ENCODE measurements at places on chromosomes 4 and X.

DNA sequence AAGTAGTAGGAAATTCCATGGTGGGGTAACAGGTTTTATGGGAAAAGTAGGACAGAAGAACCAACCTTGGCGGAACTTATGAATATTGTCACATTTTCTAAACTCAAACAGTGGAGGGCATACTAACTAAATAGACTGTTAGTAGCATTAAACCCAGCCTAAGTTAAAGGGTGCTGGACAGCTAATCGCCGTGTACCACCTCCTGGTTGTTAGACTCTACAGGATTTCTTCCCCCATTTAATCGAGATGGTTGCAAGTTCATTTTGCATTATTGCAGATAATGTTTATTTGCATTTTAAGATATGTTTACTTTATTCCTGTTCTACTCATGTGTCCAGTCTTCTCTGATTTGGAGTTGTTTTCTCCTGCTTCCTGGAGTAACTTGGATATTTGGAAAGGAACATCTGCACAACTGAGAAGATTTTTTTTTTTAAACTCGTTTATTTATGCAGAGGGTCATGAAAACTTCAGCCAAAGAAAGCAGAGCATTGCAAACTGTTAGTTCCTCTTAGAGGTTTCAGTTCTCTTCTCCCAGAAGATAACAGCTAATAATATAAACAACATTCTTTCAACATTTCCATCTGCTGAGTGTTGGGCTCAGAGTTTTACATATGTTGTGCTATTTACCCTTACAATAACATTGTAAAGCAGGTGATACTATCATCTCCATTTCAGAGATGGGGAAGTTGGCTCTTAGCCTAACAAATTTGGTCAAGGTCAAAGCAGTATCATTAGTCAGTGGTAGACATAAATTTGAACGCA lies 51.5 kb upstream of the TBC1D9 start:
- no peak for DNase-seq

- DNase-seq: no peak
Observed at GRCh38 chrX:19606902-19607301, 91.6 kb upstream of the MAP3K15 start.

GRCh38 chr4:67980512-67980911 lies 17.2 kb upstream of the TMPRSS11A start:
- no peak for DNase-seq

DNA sequence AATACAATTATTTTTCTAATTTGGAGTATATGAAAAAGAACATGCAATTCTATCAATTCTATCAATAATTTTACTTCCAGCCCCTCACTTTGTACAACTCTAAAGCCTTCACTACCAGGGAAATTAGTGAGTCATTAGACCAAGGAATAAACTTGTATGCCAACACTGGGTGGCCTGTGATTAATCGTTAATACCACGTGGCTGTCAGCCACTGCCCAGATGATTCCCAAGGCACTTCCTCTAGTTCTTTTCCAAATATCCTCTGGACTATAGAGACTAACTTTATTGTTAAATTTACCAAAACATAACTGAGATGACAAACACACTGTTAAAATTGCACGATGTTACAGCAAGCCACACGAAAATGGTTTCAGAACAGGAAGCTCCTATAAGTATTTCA lies 45.7 kb downstream of the MID1 start:
- no peak for DNase-seq

DNA sequence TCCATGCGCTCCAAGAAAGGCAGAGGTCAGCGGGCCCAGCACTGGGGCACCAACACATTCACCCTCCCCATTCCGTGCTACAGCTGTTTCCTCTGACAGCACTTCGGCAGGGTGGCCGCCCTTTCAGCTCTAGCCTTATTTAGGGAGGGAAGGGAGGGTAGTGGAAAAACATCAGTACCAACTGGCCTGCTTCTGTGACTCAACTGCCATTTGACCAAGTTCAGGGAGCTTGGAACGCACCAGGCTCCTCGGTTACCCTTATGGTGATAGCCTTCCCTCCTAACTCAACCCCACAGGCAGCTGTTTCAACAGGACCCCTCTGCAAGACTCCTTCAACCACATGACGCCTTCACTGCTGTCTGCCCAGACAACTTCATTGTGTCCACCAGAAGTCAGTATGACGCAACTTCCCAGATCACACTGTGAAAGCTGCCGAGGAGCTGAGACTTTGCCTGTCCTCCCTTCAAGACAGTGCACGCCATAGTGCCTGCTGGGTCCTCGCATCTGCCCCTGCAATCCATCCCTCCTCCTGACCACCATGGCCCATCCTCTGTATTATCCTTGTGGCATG lies 132.2 kb downstream of the AFAP1 start:
- peak; percentile 44 for DNase-seq

DNA sequence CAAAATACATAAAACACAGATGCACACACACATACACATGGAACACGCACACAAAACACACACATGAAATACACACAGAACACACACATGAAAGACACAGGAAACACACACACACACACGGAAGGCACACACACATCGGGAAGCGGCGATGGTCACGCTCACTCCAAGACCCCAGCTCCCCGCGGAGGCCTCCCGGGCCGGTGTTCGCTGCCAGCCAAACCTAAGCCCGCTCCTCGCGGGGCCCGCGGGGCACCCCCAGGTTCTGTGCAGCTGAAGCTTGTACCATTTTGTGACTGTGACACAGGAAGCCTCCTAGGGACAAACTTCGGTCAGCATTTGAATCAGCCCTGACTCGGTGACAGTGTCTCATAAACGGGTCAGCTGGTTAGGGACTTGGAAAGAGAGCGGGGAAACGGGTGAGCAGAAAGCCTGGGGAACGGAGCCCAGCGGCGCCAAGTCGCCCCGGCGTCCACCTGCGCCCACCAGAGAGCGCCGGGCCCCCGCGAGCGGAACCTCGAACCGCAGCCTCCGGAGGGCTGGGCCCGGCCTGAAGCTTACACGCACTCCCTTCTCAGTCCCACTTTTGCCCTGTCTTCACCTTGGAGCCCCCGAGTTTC lies 32.1 kb downstream of the F11 start:
- DNase-seq: peak; percentile 55

- no peak for DNase-seq
Observed at GRCh38 chr4:22512306-22512705, 3.6 kb downstream of the ADGRA3 start.

DNA sequence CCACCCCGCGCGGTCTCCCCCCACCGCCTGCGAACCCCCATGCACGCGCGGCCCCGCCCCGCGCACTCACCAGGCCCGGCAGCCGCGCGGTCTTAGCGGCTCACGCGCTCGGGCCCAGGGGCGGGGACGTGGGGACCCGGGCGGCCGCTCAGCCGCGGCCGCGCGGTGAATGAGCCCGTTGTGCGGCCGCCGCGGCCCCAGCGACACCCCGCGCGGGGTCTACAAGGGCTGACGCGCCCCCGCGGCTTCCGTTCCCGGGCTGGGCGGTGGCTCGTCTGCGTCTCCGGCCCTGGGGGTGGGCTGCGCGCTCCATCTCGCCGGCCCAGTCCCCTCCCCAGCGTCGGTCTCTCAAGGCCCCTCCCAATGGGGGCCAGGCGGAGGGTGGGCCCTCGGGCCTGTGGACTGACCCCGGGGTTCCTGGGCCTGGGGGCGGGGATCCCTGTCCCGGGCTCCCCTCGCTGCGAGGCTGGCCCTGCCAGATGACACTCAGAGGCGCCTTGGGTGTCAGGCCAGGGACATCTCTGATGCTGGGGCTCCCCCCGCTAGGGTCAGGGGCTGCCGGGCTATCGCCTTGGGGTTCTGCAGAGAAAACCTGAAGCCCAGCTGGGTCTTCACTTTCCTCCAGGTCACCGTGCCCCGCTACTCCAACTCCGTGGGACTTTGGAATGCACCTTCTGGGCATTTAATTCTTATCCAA lies 4.3 kb upstream of the SLC26A1 start:
- no peak for DNase-seq

- no peak for DNase-seq
Observed at GRCh38 chrX:23820235-23820782, 37.3 kb downstream of the SAT1 start.

GRCh38 chrX:148874636-148875246 lies 374.3 kb downstream of the AFF2 start:
- no peak for DNase-seq

- DNase-seq: no peak
Observed at GRCh38 chr4:157121401-157121800, 45.5 kb downstream of the GLRB start.

DNA sequence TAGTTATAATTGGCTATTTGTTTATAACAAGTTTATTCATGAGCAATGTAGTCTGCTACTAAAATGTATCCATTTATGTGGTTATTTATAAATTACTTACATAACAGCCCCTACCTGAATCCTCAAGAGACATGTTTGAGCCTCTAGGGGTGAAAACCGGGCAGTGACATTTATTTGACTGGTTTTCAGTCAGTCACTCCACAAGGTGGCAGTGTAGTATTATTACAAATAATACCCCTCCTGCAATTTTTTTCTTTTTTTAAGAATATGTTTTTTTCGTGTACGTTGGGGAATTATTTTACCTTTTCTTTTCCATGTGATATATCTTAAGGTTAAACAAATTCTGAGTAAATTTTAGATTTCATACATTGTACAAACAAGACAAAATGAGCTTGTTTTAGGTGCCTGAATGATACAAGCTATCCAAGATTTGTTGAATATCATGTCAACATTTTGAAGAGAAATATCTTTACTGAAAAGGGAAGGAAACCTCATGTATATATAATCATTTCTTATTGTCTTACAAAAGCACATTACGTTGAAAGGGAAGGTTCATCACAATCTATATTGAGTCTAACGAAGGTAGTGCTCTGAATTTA lies 598.7 kb upstream of the TECRL start:
- DNase-seq: peak; percentile 60

- no peak for DNase-seq
Observed at GRCh38 chrX:15299941-15300851, 15.2 kb downstream of the ASB11 start.

GRCh38 chr4:156656896-156657295 lies 314.7 kb downstream of the PDGFC start:
- no peak for DNase-seq

- no peak for DNase-seq
Observed at GRCh38 chr4:152972821-152973628, 36.9 kb downstream of the FHDC1 start.

GRCh38 chr4:45518832-45519231 lies 605.0 kb downstream of the GABRG1 start:
- DNase-seq: no peak

- peak; percentile 79 for DNase-seq
Observed at GRCh38 chr4:184648313-184649025, 778 bp downstream of the CASP3 start.

DNA sequence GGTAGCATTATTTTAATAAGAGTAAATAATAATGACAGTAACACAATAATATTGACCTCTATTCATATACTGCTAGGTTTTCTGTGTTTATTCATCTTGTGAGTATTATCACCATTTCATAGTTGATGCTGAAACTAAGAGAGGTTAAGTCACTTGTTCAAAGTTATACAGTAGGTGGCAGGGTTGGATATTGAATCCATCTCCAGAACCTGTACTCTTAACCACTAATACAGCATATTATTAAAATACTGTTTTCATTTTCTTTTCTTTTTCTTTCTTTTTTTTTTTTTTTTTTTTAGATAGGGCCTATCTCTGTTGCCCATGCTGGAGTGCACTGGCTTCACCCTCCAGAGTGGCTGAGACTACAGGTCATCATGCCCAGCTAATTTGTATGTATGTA lies 7.1 kb upstream of the ELF2 start:
- no peak for DNase-seq

GRCh38 chrX:2484721-2485648 lies 15.8 kb downstream of the DHRSX start:
- peak; percentile 36 for DNase-seq

GRCh38 chrX:124328765-124329164 lies 3.7 kb upstream of the TEX13D start:
- no peak for DNase-seq

GRCh38 chrX:141278306-141278705 lies 36.0 kb upstream of the SPANXC start:
- no peak for DNase-seq

- DNase-seq: no peak
Observed at GRCh38 chr4:109826719-109827118, 1.1 kb upstream of the RRH start.

DNA sequence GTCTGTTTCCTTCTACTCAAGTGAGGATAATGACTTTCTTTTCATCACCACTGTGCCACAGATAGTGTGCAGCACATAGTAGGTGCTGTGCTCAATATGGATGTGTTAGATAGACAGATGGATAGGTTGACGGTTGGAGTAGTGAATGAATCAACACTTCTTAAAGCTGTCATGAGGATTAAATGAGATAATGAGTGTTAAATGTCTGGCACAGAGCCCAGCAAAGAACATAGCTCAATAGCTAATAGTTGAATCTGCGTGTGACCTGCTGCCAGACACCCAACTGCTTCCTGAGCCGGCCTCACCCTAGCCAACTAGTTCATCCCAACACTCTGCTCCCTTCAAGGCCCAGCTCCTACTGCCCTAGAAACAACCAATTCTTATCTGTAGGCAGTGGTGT lies 67.7 kb upstream of the PJA1 start:
- no peak for DNase-seq

DNA sequence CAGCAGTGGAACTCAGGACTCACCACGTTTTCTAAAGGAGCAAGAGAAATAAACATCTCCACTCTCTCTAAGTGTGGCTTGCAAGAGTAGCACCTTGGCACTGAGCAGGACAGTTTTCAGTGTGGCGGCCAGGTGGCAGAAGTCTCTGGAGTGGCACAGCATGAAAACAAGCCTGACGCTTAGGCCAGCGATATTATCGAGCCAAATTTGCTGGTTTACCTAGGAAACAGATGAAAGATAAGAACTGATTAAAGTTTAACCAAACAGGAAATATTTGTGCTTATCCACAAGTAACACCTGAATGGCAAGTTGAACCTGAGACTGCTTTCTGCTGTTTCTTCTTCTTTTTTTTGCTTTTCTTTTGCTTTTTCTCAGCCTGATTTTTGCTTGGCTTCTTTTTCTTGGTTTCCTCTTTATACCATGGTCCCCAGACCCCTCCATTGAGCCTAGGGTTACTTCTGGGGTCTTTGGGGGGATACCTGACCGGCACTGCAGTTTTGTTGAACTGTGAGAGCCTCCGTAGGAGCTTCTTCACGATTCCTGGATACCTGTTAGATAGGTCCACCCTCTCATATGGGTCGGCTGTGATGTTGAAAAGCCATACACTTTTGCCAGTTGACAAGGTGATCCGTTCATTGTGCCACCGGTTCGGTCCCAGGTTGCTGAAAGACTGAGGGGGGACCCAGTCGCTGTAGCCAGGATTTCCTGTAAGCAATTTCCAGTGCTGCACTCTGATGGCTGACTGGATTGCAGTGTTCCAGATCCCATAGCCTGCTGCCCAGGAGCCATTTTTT lies 77.3 kb downstream of the ARSJ start:
- DNase-seq: no peak

DNA sequence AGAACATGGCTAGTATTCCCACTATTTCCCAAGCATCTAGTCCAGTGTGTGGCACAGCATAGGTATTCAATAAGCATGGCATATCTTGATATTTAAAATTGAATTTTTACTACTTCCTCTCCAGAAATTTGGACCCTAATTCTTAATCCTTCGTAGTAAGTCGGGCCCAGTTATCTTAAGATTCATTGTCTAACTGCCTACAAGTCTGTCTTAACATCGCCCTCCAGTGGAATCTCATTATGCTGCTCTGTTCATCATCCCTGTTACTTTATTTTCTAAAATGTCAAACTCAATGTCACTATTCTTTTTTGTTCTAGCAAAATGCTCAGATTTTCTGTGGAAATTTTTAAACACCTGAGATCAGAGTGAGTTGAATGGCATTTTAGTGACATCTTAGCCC lies 606.2 kb downstream of the KLHL13 start:
- DNase-seq: no peak
